ENCODE measurements at places on chromosomes 6 and 20.

DNA sequence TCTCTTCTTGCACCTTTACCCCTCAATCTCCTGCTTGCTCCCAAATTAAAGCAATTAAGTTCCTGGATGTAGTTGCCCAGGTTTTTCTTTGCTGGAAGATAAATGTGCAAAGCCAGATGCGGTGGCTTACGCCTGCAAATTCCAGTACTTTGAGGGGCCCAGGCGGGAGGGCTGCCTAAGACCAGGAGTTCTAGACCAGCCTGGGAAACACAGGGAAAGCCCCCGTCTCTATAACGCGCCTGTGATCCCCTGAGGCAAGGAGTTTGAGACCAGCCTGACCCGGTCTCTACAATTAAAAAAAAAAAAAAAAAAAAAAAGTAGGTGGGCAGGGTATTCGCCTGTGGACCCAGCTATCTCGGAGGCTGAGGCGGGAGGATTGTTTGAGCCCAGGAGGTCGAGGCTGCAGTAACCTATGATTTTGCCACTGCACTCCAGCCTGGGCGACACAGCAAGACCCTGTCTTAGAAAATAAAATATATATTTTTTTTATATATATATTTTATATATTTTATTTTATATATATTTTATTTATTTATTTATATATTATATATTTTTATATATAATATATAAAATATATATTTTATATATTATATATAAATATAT lies 461 bp upstream of the DCDC2 start:
- no peak for DNase-seq

DNA sequence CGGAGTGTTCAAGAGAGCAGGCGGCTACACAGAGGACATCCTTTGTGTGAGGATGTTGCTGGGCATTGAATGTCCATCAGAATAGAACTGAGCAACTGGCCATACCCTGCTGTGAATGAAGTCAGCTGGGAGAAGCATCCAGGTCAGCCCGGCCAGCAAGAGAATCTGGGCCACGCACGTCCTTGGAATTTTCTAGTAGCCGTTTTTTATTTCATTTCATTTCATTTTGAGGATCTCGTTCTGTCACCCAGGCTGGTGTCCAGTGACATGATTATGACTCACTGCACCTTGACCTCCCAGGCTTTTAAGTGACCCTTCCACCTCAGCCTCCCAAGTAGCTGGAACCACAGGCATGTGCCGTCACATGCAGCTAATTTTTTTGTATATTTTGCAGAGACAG lies 97.9 kb downstream of the SSR1 start:
- no peak for DNase-seq

GRCh38 chr20:58568126-58568482 lies 52.9 kb upstream of the APCDD1L start:
- no peak for DNase-seq

- no peak for DNase-seq
Measured at GRCh38 chr20:37396416-37397075, 50.6 kb downstream of the SRC start.

DNA sequence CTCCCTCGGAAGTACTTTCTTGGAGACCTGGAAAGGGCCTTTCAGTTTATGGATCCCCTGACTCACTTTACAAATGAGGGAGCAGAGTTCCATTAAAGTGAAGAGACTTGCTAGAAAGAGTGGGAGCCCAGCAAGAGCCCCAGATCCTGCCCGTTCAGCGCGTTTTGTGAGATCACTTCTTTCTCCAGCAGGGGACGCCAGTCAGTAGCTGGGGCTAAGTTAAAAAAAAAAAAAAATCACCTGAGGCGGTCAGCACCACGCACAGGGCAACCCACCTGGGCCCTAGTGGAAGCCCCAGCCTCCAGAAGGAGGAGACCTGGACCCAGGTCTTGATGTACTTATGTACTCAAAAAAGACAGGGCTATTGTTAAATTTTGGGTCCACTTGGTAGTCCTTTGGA lies 274.5 kb upstream of the RNF24 start:
- DNase-seq, result no peak

GRCh38 chr20:57128044-57128757 lies 138.2 kb downstream of the BMP7 start:
- DNase-seq, result no peak

- DNase-seq, result no peak
Measured at GRCh38 chr6:66731310-66731709, 1024.3 kb upstream of the EYS start.

DNA sequence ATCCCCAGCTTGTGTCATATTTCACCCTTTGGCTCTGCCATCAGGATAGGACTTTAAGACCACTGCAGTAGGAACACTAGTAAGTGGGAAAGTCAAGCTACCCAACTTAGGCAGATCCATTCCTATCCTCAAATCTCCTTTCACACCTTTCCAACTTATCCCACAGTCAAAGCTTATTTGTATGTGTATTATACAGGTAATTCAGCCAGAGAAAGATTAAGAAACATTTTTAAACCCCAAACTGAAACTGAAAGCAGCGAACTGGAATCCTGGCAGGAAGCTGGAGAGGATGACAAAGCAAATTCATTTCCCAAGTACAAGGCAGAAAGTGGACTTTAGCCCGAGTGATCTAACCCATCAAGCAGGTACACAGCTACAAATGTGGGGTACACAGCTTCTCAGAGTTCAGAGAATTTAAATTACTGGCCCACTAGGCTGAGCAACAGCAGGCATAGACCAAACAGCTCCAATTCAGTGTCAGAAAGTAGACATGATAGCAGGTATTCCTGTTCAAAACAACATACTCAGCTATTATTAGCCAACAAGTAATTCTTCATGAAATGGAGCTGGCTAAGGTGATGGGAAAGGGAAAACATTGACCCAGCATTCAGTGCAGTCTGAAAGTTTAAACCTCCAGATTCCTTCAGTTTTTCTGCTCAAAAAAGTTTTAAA lies 39.1 kb downstream of the ILRUN start:
- peak; percentile 70 for DNase-seq

DNA sequence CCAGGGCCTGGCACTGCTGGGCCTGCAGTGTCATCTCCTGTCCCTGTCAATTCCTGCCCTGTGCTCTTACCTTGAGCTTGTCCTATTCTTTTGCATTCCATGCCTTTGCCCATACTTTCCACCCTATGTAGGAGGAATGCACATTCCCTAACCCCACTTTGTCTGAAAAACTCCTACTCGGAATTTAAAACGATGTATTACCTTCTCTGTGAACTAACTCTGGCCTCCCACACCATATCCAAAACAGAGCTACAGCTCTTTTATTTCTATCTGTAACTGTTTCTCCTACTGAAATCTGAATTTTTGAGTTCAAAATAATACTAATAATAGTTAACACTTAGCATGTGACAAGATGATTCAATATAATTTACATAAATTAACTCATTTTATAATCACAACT lies 353.7 kb downstream of the FRK start:
- no peak for DNase-seq

DNA sequence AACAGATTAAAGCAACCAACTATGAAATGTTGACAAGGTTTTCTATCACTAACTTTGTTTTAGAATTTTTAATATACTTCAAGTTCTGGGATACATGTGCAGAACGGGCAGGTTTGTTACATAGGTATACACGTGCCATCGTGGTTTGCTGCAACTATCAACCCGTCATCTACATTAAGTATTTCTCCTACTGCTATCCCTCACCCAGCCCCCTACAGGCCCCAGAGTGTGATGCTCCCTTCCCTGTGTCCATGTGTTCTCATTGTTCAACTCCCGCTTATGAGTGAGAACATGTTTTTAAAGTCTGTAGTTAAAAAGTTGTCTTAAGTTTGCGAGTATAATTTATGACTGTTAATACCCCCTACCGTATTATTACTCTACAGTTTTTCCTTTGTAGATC lies 844.3 kb upstream of the MANEA start:
- DNase-seq, result no peak

GRCh38 chr6:125932451-125932795 lies 24.1 kb upstream of the HINT3 start:
- no peak for DNase-seq

DNA sequence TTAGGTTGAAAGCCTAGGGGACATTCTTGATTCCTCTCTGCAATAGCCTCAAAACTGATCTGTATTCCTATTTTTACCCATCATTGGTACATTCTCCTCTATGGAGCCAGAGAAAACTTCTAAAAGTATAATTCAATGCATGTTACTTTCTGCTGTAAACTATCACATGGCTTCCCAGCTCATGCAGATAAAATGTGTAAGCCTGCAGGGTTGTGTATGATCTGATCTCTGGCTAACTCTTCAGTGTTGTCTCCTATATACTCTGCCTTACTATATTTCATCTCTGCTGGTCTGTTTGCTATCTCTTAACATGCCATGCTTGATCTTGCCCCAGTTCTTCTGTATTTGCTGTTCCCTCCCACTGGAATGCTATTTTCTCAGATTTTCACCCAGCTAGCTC lies 323.3 kb upstream of the RSPO3 start:
- no peak for DNase-seq

- peak; percentile 61 for DNase-seq
Measured at GRCh38 chr6:158853072-158853879, 34.1 kb upstream of the EZR start.

Data from inflammatory macrophage treated with lipopolysaccharide for 1 hour (primary cell).